ENCODE measurements at places on chromosomes 7 and 10.

- DNase-seq, result no peak
Measured at GRCh38 chr7:106664343-106664742, 3.4 kb upstream of the CCDC71L start.

GRCh38 chr7:31890198-31890597, 180.0 kb downstream of the PDE1C start:
- no peak for DNase-seq

GRCh38 chr7:27184337-27185012, 557 bp downstream of the HOXA11 start:
- peak; percentile 25 for DNase-seq

- DNase-seq, result peak; percentile 3
Measured at GRCh38 chr7:105306298-105306748, 82.4 kb downstream of the SRPK2 start.

DNA sequence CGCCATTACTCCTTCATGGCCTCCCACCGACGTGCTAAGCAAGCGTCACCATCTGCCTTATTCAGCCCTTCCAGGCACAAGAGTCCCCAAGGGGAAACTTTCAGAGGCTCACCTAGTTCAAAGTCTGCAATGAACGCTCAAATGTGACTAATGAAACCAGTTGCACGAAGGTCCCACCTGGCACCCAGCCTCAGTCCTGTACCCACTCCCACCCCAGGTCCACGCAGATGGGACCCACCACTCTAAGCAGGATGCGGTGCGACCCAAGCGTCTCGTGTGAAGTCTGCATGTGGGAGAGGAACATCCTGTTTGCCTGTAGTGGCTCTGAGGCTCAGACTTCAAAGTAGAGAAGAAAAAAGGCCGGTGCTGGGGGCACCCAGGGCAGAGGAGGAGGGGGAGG, 40.3 kb downstream of the RGS10 start:
- peak; percentile 59 for DNase-seq

DNA sequence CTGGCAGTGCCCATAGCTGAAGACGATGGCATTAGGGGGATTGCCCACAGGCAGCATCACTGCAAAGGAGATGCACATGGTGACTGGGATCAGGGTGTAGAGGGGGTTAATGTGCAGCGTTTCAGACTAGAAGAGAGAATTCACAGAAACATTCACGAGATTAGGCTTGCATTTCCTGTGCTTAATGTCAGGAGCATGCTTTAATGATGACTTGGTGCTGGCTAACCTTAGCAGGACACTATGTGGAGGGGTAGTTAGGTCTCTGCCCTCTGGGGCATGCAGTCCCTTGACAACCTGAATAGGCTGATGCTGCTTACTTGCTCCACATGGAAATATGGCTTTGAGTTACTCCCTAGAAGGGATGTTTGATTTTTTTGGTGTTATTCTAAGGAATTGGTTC, 21.8 kb downstream of the STMP1 start:
- DNase-seq, result no peak

- DNase-seq, result no peak
Measured at GRCh38 chr7:123191132-123191531, 8.6 kb downstream of the SLC13A1 start.

Data from NCI-H2171 (cell line).